T-helper 17 cell (primary cell): ENCODE measurements at places on chromosomes 12 and 14. TPM values are rescaled to one million over a fixed set of nuclear protein-coding genes. Genes with fewer than 3 reads are reported as not detected.

TOMM20L gene
- total RNA-seq, result not detected

PMEL gene
- total RNA-seq, result not detected

NOXRED1 gene
- not detected for total RNA-seq

ORAI1 gene
- 52.0 TPM for total RNA-seq

KCNJ8 gene
- not detected for total RNA-seq

PTPRB gene
- total RNA-seq, result not detected

BORCS5 gene
- total RNA-seq, result 35.0 TPM

SMCO3 gene
- not detected for total RNA-seq

KLRC2 gene
- not detected for total RNA-seq

KLHL33 gene
- 0.39 TPM for total RNA-seq

- peaks cover 47% of the 10 kb centered on the region for H3K27me3 ChIP-seq
- H3K27ac ChIP-seq, result no peak overlapping the region
- DNase-seq, result no peak
- peaks cover 4% of the 10 kb centered on the region for H3K4me1 ChIP-seq
- no peak overlapping the region for H3K4me3 ChIP-seq
These were observed 166.7 kb upstream of the MYL2 start for GRCh38 chr12:111086947-111087700.

DNA sequence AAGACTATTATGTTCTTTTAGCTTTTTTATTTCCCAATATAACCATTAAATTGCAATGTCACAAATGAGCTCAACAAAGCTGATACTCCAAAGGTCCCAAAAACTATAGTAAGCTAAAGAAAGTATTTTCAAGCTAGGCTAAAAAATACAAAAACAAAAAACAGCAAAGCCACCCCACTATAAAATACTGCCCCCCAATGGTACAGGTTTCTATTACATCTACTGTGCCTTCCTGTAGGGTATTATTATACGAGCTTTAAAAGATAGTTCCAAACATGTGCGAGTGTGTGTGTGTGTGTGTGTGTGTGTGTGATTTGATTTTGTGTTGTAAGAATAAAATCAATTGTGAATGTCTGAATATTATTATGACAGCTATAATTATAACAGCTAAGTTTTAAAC lies 1.1 kb downstream of the IFNG start:
- peak overlapping the region; percentile 31 for H3K4me3 ChIP-seq
- H3K27ac ChIP-seq, result peak overlapping the region; percentile 19
- no peak for DNase-seq
- no peaks in the 10 kb centered on the region for H3K27me3 ChIP-seq
- H3K4me1 ChIP-seq, result peaks cover 5% of the 10 kb centered on the region
- peaks cover 2% of the 10 kb centered on the region for H3K36me3 ChIP-seq

DNA sequence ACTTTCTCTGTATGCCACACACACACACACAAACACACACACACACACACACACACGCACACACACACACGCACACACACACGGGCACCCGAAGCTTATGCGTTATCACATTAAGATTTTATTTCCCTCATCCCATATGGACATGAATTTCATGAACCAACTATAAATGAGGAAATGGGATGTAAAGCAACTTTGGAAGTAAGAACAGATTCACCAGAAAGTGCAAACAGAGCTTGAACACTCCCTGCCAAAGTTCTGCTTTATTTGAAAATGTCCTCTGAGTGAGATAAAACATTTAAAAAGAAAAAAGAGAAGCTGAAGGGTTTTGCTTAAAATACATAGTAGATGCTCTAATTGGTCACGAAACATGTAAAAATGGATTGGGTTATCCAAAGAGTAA lies 90.4 kb upstream of the OTX2 start:
- no peak for DNase-seq
- no peak overlapping the region for H3K27ac ChIP-seq
- no peaks in the 10 kb centered on the region for H3K36me3 ChIP-seq
- no peak overlapping the region for H3K4me3 ChIP-seq
- peaks cover 17% of the 10 kb centered on the region for H3K27me3 ChIP-seq

DNA sequence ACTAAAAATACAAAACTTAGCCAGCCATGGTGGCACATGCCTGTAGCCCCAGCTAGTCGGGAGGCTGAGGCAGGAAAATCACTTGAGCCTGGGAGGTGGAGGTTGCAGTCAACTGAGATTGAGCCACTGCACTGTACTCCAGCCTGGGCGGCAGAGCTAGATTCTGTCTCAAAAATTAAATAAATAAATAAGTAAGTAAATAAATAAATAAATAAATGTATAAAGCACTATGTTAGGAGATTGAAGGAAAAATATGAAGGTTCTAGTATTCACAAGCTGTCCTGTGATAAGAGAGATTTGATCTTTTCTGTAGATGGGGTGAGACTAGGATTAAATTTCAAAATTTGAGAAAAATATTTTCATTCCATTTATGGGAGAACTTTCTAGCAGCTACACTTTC lies 5.7 kb downstream of the DNAJC22 start:
- H3K4me1 ChIP-seq, result peaks cover under 1% of the 10 kb centered on the region
- peaks cover 63% of the 10 kb centered on the region for H3K27me3 ChIP-seq
- no peaks in the 10 kb centered on the region for H3K36me3 ChIP-seq
- DNase-seq, result no peak
- H3K27ac ChIP-seq, result no peak overlapping the region
- H3K4me3 ChIP-seq, result no peak overlapping the region

DNA sequence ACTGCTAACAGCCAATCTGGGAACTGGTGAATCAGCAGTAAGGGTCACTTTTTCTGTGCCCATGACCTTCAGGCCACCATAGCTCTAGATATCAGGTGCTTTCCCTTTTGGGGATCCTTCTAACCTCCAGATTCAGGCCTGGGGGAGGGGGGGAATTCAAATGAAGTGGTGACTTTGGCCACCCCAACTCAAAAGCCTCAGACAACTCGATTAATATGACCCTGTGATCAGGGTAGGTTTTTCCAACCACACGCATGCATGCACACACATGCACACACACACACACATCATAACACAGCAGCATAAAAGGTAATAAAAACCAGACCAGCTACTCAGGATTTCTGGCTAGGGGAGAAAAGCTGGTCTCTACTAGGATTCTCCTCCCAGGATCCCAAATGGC lies 5.3 kb downstream of the TBX3 start:
- no peak for DNase-seq
- no peak overlapping the region for H3K27ac ChIP-seq
- H3K4me1 ChIP-seq, result peaks cover 12% of the 10 kb centered on the region
- H3K4me3 ChIP-seq, result no peak overlapping the region
- H3K36me3 ChIP-seq, result peaks cover 2% of the 10 kb centered on the region
- peaks cover 84% of the 10 kb centered on the region for H3K27me3 ChIP-seq

GRCh38 chr14:54722791-54723432 lies 156.0 kb downstream of the SAMD4A start:
- no peak overlapping the region for H3K4me3 ChIP-seq
- peaks cover 6% of the 10 kb centered on the region for H3K36me3 ChIP-seq
- H3K27ac ChIP-seq, result no peak overlapping the region
- peaks cover 42% of the 10 kb centered on the region for H3K27me3 ChIP-seq
- no peak for DNase-seq

DNA sequence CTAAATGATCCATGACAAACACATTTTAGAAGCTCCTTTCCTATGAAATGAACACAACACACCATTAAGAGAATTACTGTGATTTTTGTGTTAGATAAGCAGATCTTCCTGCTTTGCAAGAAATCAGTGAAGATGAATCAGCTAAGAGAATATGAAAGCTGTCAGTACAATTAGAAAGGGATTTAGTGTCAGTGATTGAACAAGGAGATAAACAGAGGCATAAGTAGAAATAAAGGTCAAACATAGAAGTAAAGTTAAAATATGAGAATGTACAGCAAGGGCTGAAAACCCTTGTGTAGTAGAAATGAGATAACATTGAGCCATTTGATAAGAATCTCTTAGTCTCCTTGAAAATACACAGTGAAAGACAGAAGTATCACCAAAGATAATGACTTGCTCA lies 21.4 kb upstream of the SLC16A7 start:
- no peak overlapping the region for H3K4me3 ChIP-seq
- peaks cover 29% of the 10 kb centered on the region for H3K4me1 ChIP-seq
- no peaks in the 10 kb centered on the region for H3K27me3 ChIP-seq
- no peak for DNase-seq
- no peaks in the 10 kb centered on the region for H3K36me3 ChIP-seq

GRCh38 chr12:12557733-12558132 lies 4.9 kb downstream of the DUSP16 start:
- peaks cover 39% of the 10 kb centered on the region for H3K4me1 ChIP-seq
- no peak for DNase-seq
- peak overlapping the region; percentile 93 for H3K4me3 ChIP-seq
- H3K27me3 ChIP-seq, result no peaks in the 10 kb centered on the region

GRCh38 chr14:35384455-35385041 lies 20.0 kb downstream of the NFKBIA start:
- peaks cover 5% of the 10 kb centered on the region for H3K4me1 ChIP-seq
- H3K36me3 ChIP-seq, result no peaks in the 10 kb centered on the region
- H3K27ac ChIP-seq, result no peak overlapping the region
- no peak for DNase-seq
- no peak overlapping the region for H3K4me3 ChIP-seq

- peak overlapping the region; percentile 97 for H3K4me3 ChIP-seq
- peak overlapping the region; percentile 99 for H3K27ac ChIP-seq
- DNase-seq, result no peak
- no peaks in the 10 kb centered on the region for H3K27me3 ChIP-seq
- peaks cover 26% of the 10 kb centered on the region for H3K4me1 ChIP-seq
These were observed 563 bp downstream of the DCP1B start for GRCh38 chr12:2003676-2004112.

GRCh38 chr14:102090713-102091112 lies 3.9 kb upstream of the HSP90AA1 start:
- H3K27me3 ChIP-seq, result no peaks in the 10 kb centered on the region
- H3K4me3 ChIP-seq, result no peak overlapping the region
- no peak for DNase-seq
- H3K4me1 ChIP-seq, result peaks cover 25% of the 10 kb centered on the region

- peaks cover 35% of the 10 kb centered on the region for H3K27me3 ChIP-seq
- no peak overlapping the region for H3K27ac ChIP-seq
- no peak for DNase-seq
- no peaks in the 10 kb centered on the region for H3K36me3 ChIP-seq
These were observed 398.9 kb downstream of the EGLN3 start for GRCh38 chr14:33551963-33552362.

GRCh38 chr14:35286707-35287106 lies 5.5 kb upstream of the PSMA6 start:
- H3K36me3 ChIP-seq, result peaks cover 6% of the 10 kb centered on the region
- H3K4me3 ChIP-seq, result no peak overlapping the region

DNA sequence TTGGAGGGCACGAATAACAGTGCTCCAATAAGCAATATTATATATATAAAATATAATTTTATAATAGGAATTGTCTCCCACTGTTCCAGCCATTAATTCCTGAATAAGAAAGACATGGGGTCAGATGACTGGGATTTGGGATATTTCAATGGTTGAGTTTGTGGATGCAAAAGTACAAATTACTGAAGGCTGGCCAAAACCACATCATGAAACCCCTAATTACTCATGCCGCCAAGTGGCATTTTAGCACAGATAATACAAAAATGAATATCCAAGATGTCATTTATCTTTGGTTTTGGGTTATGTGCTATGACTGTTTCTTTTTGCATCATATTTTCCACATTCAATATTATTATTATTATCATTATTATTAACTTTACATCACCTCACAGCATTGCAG lies 261.4 kb upstream of the TBX3 start:
- no peaks in the 10 kb centered on the region for H3K27me3 ChIP-seq
- no peaks in the 10 kb centered on the region for H3K36me3 ChIP-seq
- H3K4me3 ChIP-seq, result no peak overlapping the region
- DNase-seq, result no peak

GRCh38 chr12:64427988-64428387 lies 23.8 kb downstream of the XPOT start:
- peak overlapping the region; percentile 16 for H3K27ac ChIP-seq
- no peaks in the 10 kb centered on the region for H3K4me1 ChIP-seq
- no peak overlapping the region for H3K4me3 ChIP-seq

- H3K27ac ChIP-seq, result no peak overlapping the region
- H3K36me3 ChIP-seq, result no peaks in the 10 kb centered on the region
- peaks cover 58% of the 10 kb centered on the region for H3K27me3 ChIP-seq
- peaks cover 2% of the 10 kb centered on the region for H3K4me1 ChIP-seq
- no peak overlapping the region for H3K4me3 ChIP-seq
These were observed 59.2 kb downstream of the GSC start for GRCh38 chr14:94710731-94711130.

GRCh38 chr14:75297411-75298040 lies 18.9 kb downstream of the FOS start:
- H3K27ac ChIP-seq, result no peak overlapping the region
- H3K27me3 ChIP-seq, result no peaks in the 10 kb centered on the region
- peaks cover 15% of the 10 kb centered on the region for H3K4me1 ChIP-seq
- no peak for DNase-seq
- no peaks in the 10 kb centered on the region for H3K36me3 ChIP-seq

DNA sequence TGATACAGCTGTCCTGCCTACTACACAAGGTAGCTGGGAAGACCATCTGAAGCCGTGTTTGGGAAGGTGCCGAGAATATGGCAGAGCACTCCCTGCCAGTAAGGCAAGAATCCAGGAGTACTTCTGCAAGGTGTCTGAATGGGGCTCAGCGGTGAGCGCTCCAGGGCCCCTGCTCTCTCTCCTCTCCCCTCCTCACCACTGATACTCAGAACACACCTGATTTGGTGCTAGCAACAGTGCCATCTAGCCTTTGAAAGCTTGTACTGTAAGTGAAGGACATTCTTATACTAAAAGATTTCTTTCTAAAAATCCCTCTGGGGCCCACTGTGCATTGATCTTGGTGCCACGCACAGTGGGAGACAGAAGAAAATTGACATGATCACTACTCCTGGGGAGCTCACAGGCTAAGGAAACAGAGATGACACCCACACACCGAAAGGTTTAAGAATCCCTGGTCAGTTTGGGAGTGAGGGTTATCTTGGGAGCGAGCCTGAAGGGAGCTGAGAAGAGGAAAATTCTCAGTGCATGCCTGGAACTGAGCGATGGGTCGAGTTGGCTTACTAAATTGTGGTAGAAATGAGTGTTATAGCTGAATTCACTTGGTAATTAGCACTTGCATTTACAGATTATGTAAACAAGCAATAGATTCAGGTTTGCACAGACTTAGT lies 216.9 kb downstream of the NTF3 start:
- no peak overlapping the region for H3K4me3 ChIP-seq
- no peak for DNase-seq
- H3K4me1 ChIP-seq, result no peaks in the 10 kb centered on the region
- peaks cover 20% of the 10 kb centered on the region for H3K27me3 ChIP-seq

DNA sequence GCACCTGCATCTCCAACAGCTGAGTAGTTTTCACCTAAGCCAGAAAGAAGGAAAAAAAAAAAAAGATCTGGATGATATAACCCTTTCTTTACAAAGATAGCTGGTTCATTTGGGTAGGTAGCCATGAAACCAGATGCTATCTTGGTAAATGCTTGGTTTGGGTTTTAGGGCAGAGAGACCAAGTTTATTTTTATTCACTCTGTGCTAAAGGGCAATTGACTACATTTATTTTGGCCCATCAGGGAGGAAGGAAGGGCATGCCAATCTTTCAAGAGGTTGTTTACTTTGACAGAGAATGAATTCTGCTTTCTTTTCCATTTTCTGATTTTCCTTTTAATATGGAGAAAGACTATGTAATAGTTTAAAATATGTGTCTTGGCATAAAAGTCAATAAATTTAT lies 91.0 kb downstream of the NTN4 start:
- no peaks in the 10 kb centered on the region for H3K4me1 ChIP-seq
- H3K27ac ChIP-seq, result no peak overlapping the region
- H3K27me3 ChIP-seq, result peaks cover 2% of the 10 kb centered on the region
- peaks cover 2% of the 10 kb centered on the region for H3K36me3 ChIP-seq

- H3K4me1 ChIP-seq, result peaks cover 7% of the 10 kb centered on the region
- DNase-seq, result no peak
- no peak overlapping the region for H3K27ac ChIP-seq
- H3K36me3 ChIP-seq, result peaks cover 3% of the 10 kb centered on the region
These were observed 15.5 kb upstream of the MLXIP start for GRCh38 chr12:122062832-122063693.
